ENCODE measurements at places on chromosomes 5 and 9. TPM values are rescaled to one million over a fixed set of nuclear protein-coding genes. Genes with fewer than 3 reads are reported as not detected.

DNA sequence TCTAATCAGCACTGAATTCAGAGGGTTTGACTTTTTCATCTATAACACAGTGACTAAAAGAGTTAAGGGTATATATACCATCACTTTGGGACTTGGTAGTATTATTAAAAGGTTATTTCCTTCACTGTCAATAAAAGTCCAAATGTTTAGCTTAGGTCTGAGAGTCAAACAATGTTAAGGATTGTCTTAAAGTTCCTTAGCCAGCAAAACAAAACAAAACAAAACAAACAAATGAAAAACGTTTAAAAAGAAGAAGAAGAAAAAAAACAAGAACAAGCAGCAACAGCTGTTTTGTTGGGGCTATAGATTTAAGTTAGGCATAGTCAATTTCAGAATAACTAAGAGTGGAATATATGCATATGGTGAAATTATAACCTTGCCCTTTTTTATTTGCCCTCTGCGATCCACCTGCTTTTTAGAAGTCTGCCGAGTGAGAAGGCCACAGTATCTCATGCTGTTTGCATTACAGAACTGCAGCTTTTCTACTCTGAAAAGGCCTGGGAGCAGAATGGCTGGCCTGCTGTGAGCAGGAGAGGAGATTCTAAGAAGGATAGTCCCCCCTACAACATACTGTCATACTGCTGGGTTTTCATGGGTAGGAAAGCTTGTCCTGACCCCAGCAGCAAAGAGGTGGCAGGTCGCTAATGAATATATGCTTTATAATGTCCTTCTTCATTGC, 141.7 kb downstream of the NTRK2 start:
- no peak for DNase-seq

Gene ELOVL7
- total RNA-seq = 1.8 TPM

DNA sequence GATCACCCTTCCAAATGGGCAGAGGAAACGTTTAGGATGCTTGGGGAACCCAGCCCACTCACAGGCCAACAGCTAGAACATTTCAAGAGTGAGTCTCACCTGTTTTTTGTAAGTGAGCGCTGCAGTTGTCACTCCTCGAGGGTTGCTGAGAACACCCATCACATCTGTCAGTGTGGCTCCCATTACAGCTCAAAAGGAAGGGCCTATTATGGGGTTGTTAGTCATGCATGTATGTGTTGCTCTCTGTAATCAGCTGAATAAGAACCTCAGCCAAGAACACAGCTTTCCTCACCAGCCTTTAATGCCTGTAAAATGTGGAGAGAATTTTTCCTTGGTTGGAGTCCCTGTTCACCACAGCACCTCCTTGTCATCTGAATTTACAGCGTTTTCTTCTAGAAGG, 196.3 kb upstream of the KLF4 start:
- DNase-seq = no peak

DNA sequence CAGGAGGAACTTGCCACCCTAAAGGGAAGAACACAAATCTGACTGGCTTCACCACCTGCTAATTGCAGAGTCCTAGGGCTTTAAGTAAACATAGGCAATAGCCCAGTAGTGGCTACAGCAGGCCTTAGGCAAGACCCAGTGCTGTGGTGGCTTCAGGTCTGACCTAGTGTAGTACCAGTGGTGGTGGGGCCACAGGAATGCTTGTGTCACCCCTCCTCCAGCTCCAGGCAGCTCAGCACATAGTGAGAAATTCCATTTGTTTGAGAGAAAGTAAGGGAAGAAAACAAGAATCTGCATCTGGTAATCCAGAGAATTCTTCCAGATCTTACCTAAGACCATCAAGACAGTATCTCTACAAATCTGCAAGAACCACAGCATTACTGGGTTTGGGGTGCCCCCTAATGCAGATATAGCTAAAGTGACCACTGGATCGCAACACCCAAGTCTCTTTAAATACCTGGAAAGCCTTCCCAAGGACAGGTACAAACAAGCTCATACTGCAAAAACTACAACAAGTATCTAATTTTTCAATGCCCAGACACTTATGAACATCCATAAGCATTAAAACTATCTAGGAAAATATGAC, 102.6 kb upstream of the TRPM3 start:
- DNase-seq = no peak

Gene DNAH5
- total RNA-seq = 0.16 TPM

- no peak for DNase-seq
Observed at GRCh38 chr5:95761771-95762651, 30.9 kb downstream of the RHOBTB3 start.

DNA sequence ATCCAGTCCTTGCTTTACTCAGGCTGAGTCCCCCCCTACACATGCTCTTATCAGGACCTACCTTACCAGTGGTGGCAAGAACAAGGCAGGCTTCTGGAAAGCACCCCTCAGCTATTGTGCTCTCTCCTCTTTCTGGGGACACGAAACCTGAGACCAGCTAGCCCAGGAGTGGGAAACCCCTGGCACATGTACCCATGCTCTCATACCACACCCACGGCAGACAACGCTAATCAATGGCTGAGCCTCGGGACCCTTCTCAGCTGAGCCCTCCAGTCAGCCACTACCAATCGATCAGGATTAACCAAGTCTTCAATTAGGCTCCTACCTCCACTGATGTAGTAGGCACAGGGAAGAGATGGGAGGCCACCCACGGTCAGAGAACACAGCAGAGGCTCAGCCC, 65.1 kb downstream of the VAV2 start:
- DNase-seq = no peak

DNA sequence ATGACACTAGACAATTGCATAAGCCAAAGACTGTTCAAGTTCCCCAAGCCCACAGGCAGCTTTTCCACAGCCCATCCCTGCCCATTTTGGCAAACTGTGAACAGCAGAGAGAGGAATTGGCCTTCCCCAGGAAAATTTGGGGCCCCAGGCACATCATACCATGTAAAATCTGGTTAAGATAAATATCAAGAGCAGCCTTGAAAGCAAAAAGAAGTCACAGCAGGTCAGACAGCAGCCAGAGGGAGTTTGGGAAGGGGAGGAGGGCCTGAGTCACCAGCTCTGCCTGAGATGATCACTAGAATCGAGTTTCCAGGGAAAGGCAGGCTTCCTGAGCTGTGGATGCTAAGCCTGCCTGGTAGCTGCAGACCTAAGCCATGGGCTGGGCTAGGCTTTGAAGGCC, 179.2 kb downstream of the RFK start:
- no peak for DNase-seq

Gene FIBCD1
- total RNA-seq = 1.3 TPM

DNA sequence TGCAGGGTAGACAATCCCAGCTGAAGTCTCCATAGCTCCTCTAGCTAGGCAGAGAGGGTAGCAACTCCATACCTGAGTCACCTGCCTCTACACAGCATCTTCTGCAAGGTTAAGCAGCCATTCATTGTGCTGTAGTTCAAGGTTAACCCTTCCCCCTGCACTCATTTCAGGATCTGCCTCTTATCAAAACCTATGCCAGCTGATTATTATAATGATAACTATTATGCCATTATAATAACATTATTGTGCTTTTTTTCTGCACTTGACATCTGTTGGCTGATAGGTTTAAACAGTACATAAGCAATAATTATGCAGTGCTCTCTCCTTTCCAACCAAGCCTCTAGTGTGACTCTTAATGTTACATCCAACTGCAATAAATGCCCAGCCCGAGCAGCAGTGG, 17.3 kb downstream of the SIL1 start:
- DNase-seq = no peak

GRCh38 chr5:134464988-134465815, 53.5 kb upstream of the CDKN2AIPNL start:
- DNase-seq = no peak

DNA sequence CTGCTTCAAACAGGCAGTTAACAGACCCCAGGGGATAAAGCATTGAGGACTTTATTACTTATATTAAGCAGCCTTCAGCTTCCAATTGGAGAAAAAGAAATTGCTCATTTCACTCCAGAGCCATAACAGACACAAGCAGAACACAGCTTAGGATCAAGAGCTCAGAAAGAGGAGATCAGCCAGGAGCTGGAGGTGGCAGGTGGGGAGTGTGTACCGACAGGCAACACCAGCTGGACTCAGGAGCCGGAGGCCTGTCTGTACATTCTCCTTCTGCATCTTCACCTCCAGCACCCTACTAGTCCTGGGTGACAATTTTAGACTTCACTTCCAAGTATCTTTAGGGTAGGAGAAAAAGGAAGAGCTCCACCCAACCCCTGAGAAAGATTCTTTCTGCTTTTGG, 35.8 kb downstream of the NRG2 start:
- no peak for DNase-seq

Gene ENG
- 125 TPM for total RNA-seq

DNA sequence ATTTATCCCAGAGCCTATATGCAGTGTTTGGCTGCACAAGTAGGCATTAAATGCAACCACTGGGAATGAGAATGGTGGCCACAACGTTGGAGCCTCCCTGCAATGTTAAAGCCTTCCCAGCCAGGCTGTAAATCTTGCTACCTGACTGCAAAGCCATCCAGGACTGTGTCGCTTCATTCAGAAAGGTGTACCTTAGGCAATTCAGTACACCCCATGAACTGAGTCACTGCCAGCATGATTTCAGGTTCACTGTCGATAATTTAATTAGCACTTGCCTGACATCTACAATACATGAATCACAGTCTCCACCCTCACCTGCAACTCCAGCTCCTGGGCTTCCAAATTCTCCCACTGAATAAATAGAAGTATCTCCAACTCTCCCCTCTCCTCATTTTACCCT, 108.4 kb downstream of the SLIT3 start:
- no peak for DNase-seq

Gene CDX1
- total RNA-seq = 0.29 TPM

GRCh38 chr5:65413822-65414221, 67.9 kb downstream of the ADAMTS6 start:
- no peak for DNase-seq

DNA sequence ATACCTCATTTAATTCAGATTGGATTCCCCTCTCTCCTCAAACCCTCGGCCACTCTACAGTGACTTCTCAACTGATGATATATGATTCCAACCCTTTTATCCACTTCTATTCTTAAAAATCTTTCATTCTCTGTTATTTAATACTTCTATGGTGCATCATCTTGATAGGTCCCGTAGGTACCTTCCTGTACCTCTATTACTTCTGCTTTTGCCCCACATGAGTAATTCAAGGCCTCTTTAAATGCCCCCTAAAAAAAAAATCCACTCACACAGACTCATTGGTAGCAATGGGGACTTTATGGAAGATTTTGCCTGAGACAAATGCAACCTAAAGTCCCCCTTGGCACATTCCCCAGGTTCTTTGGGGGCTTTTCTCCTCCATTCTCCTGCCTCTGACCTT, 54.3 kb downstream of the FAM81B start:
- DNase-seq = no peak

GRCh38 chr5:138273834-138274188, 610 bp downstream of the GFRA3 start:
- no peak for DNase-seq

Gene SPATA31D4
- total RNA-seq = not detected

All from heart left ventricle (tissue), 16 donors.